M059J (cell line): ENCODE measurements at places on chromosomes 2 and 18. TPM values are rescaled to one million over a fixed set of nuclear protein-coding genes. Genes with fewer than 3 reads are reported as not detected.

GRCh38 chr2:240630771-240631547, 5.7 kb downstream of the GPR35 start:
- no peak for DNase-seq

DNA sequence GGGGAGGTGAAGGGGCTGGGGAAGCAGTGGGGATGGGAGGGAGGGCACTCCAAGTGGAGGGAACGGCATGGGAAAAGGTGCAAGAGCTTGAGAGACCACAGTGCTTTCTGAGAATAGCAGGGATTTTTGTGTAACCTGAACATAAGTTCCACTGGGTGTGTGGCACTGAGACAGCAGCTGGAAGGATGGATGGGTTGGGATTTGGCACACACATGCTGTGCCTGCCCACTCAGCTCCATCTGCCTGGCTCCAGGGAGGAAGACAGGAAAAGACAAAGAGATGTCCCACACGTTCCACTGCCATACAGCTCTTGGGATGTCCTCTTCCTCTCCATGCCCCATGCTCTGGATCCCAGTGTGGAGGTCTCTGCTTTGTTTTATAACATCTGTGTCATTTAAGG, 114.1 kb upstream of the TEX51 start:
- DNase-seq, result no peak

GRCh38 chr2:106095478-106096298, 98.4 kb downstream of the UXS1 start:
- DNase-seq, result no peak

DNA sequence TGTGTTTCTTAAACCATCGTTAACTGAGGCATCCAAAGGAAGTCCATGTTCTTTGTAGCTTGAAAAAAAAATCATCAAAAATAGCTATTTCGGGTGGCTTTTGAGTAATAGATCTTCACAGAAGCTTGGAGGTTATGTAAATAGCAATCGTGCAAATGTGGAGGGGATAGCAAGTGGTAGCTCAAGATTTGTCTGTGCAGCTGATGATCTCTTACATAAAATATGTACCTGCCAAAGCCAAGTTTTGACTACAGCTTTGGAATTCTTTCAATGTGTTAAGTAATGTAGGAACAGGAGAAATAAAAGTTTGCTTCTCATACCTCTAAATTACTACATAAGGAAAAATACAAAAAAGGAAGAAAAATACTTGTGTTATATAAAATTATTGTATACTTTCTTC, 1432.0 kb downstream of the DPP10 start:
- DNase-seq, result no peak

GRCh38 chr2:149224543-149224942, 105.8 kb upstream of the LYPD6 start:
- DNase-seq, result no peak

DNA sequence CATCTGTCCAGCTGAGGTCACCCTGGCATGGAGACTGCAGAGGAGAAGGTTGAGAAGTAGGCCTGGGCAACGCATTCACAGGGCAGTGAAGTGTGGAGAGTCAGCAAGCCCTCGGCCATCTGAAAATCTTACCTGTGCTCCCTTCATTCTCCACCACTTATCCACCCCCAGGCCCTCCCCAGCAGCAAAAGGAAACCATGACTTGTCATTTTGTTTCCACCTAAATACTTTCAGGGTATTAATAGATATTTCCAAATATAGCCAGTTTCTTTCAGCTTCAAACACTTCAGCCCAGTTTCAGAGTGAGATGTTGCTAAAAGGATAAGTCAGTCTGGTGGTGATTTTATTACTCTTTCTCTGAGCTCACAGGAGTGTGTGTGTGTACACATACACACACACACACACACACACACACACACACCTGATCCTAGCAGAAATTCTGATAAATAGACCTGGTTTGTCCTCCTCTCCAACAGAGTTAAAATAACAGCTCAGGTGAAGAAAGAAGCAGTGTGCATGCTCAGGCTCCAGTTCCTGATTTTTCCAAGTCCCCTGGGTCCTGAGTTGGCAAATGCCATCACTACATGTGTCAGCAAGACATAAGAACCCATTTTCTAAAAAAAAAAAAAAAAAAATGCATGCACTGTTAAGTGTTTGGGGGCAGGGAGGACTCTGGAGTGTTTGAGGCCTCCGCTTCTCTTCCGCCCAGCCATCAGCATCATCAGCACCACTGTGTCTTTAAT, 82.8 kb downstream of the LOXHD1 start:
- DNase-seq, result no peak

DNA sequence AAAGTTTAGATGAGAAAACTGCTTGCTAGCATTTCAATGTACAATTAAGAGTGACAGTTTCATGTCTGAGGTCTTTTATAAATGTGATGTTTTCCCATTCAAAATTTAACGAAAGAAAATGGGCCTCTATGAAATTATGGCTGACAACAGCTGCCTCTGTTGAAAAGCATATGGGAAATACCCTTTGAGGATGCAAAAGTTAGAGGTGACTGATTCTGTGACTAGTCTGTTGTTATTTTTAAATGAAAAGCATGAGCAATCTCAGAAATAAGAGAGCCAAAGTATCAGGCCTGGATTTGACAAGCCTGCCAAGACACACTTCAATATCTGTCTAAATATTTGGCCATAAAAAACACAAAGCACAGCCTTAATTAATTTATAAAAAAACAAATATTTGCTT, 580.8 kb downstream of the ERBB4 start:
- DNase-seq, result no peak

GRCh38 chr2:164335128-164335527, 286.2 kb downstream of the GRB14 start:
- no peak for DNase-seq

DNA sequence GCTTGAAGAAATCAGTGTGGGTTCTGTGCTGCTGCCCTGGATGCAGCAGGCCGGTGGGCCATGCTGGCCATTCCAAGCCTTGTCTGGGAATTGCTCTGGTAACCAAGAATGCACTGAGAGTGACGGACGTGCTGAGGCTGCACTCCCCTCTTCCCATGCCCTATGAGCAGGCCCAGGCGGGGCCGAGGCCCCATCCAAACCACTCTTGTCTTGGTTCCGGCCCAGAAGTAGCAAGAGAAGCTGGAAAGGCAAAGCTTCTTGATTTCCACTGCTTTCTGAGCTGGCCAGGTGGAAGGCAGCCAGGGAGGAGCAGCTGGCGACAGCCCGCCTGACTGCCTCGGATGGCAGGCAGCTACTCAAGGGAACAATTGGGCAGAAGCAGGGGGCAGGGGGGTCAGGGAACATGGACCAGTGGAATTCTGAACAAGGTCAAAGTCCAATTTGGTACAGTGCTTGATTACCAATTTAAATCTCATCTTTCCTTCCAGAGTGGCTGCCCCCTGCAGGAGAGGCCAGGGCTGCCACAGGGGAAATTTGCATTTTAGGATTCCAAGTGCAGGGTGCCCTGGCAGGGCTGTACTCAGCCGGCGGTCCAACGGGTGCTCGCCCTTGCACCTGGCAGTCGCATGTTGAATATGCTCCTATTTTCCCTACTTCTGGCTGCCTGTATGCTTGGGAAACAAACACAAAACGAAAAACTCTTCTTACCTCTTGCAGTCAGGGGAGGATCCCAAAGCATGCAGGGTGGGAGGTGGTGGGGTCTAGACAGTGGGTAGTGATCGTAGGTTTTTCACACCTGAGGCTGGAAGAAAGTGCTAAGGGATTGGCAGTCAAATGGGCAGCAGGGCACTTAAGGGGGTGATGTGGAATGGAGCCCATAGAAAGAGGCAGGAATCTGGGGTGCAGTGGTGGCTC, 67.3 kb downstream of the LIPG start:
- DNase-seq, result no peak

DNA sequence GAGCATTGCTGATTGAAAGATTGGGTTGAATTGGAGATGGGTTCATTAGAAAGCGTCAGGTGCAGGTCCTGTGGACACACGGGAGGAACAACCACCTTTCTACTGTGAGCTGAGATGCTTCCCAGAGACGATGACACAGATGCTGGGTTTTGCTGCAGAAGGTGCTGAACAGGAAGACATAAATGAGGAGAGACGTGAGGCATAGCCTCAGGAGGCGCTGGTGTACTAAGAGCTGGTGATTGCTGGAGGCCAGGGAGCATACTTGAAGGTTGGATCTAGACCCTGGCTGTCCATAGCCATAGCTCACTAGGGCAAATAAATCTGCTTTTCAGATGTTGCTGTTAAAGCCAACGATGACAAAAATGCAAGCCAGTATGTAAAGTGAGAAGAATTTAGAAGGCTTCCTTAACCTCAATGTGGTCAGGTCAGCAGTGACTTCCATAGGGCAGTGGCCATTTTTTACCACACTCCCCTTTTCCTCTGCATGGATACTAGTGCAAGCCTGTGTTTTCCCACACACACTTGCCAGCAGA, 153.7 kb downstream of the SOX11 start:
- DNase-seq, result no peak

DNA sequence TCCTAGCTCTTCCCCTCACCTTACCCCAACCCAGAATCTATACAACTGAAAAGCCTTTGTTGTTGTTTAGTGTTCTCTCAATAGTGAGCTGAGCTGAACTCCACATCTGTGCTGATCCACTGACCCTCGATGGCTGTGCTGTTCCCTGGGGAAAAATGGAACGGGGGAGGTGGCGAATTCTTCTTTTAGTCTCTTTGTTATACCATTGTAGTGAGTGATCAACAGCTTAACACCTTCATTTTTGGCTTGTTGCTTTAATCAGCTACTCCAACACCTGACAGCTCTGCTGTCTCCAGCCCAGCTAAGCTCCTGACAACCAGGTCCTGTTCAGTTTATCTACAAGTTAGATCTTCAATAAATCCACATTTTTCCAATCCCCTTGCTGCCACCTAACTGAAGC, 25.7 kb downstream of the PLA2R1 start:
- DNase-seq, result no peak

- no peak for DNase-seq
These were observed 143.5 kb upstream of the ALPP start for GRCh38 chr2:232234922-232235615.

GRCh38 chr2:213425618-213426017, 141.4 kb downstream of the SPAG16 start:
- no peak for DNase-seq

GRCh38 chr18:34978533-34978893, 62.7 kb upstream of the MAPRE2 start:
- DNase-seq, result no peak

DNA sequence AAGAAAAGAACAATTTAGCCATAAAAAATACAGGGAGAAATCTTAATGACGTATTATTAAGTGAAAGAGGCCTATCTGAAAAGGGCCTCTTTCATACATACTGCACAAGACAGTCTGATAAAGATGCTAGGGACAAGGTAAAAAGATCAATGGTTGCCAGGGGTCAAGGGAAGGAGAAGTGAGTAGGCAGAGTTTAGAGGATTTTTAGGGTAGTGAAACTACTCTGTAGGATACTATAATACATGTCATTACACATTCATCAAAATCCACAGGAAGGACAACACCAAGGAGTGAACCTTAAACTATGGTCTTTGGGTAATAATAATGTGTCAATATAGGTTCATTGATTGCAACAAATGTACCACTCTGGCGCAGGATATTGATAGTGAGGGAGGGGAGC, 289.3 kb downstream of the FSIP2 start:
- DNase-seq, result no peak

- DNase-seq, result no peak
These were observed 12.5 kb upstream of the REG1B start for GRCh38 chr2:79100285-79100684.

GRCh38 chr18:62964432-62964831, 249.1 kb downstream of the PHLPP1 start:
- DNase-seq, result no peak

DNA sequence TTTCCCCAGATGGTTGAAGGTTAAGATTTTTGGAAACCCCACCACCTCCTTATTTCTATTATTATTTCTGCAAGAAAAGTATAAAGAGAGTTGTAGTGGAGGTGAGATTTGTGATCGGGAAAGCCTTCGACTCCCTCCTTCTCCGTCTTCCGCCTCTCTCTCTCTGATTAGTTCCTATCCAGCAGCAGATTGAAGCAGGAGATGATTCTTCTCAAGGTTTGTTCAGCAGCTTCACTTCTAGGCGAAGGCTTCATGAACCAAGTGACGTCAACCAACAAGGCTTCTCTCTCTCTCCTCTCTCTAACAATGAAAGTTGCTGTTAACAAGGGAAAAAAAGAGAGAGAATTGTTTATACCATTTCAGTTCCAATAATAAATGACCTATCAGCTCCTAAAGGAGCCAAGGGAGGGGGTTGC, at the start of gene BAZ2B:
Gene BAZ2B (minus strand): TSS at position 263 of the 416 bp plus-strand sequence. CDS start 137,829 bp downstream, outside the sequence.
- DNase-seq, result peak; percentile 87

GRCh38 chr2:189177251-189177840, 2.2 kb downstream of the COL5A2 start:
- DNase-seq, result no peak

GRCh38 chr18:47605093-47605492, 325.4 kb downstream of the SMAD2 start:
- DNase-seq, result no peak

- DNase-seq, result peak; percentile 91
These were observed 230.4 kb upstream of the AGAP1 start for GRCh38 chr2:235263205-235264120.

GRCh38 chr2:102473020-102473419, at the start of gene SLC9A4:
TSS of gene SLC9A4 (plus strand) at chr2:102473226. CDS start at chr2:102473760, 534 bp downstream.
- DNase-seq, result peak; percentile 35

- no peak for DNase-seq
These were observed 48.2 kb downstream of the LIPG start for GRCh38 chr18:49610022-49610445.

DNA sequence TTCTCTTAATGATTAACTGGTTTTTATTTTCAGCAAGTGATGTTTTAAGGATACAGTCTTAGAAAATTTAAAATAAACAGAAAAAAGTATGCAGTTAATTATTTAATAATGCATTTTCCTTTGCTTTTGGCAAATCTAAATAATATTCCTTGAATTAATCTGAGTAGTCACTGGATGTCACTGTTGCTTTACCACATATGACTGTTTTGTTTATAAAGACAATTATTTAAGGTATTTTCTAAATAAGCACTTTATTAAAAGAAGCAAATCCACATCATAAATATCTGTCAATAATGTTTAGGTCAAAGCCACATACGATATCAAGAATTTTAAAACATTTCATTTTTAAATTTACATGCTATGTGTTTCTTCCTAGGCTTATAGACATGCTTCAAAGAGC, 40.6 kb upstream of the TFPI start:
- DNase-seq, result no peak

Gene EPHA4
- total RNA-seq, result 5.7 and 18.0 TPM in 2 replicates

Gene NAGK
- total RNA-seq, result 87.0 and 87.7 TPM in 2 replicates

Gene ALLC
- not detected in 2 replicates for total RNA-seq

Gene WDSUB1
- 6.8 and 7.8 TPM in 2 replicates for total RNA-seq

Gene ARHGAP15
- total RNA-seq, result not detected in 2 replicates

Gene CTAGE1
- total RNA-seq, result 0.15 TPM in 1 of 2 replicates, not detected in the other

Gene DNAJC5G
- total RNA-seq, result not detected in 2 replicates

Gene SKA1
- 37.5 and 51.7 TPM in 2 replicates for total RNA-seq

Gene REG3G
- total RNA-seq, result not detected in 2 replicates

Gene ANKRD53
- 0.12 and 0.17 TPM in 2 replicates for total RNA-seq

Gene RAB17
- 0.30 and 1.8 TPM in 2 replicates for total RNA-seq

Gene TRMT61B
- 12.2 and 18.2 TPM in 2 replicates for total RNA-seq

Gene MC5R
- total RNA-seq, result not detected in 2 replicates

Gene ZNF512
- total RNA-seq, result 22.7 and 23.3 TPM in 2 replicates

Gene NEB
- not detected in 2 replicates for total RNA-seq

Gene LIPG
- 37.9 and 66.5 TPM in 2 replicates for total RNA-seq

Gene RFX8
- not detected in 2 replicates for total RNA-seq

Gene STK11IP
- total RNA-seq, result 6.7 and 16.3 TPM in 2 replicates

Gene LYG1
- total RNA-seq, result 0.96 TPM in 1 of 2 replicates, not detected in the other

Gene EML6
- 1.6 and 1.7 TPM in 2 replicates for total RNA-seq
